ENCODE measurements at places on chromosomes 1 and 21.
A peak's percentile ranks its signal among the peaks of the same experiment; 100 is the strongest.

GRCh38 chr1:165397944-165398343 lies 41.4 kb upstream of the LMX1A start:
- no peak for DNase-seq

DNA sequence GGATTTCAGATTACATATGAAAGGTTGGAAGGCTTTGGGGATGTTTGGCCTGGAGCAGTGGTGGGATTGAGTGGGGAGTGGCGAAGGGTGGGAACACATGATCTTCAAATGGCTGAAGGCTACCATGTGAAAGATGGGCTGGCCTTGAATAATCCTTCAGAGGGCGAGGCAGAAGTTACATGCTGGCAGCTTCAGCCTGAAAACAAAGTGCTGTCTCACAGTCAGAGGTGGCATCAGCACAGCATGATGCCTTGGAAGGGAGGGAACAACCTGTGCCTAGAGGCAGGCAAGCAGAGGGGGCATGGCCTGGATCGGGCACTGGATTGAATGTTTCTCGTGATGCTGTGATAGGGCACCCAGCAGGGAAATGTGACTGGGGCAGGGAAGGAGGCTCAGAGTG lies 130.8 kb downstream of the BEND5 start:
- no peak for DNase-seq

GRCh38 chr1:75130865-75131564 lies 3.2 kb upstream of the LHX8 start:
- no peak for DNase-seq

DNA sequence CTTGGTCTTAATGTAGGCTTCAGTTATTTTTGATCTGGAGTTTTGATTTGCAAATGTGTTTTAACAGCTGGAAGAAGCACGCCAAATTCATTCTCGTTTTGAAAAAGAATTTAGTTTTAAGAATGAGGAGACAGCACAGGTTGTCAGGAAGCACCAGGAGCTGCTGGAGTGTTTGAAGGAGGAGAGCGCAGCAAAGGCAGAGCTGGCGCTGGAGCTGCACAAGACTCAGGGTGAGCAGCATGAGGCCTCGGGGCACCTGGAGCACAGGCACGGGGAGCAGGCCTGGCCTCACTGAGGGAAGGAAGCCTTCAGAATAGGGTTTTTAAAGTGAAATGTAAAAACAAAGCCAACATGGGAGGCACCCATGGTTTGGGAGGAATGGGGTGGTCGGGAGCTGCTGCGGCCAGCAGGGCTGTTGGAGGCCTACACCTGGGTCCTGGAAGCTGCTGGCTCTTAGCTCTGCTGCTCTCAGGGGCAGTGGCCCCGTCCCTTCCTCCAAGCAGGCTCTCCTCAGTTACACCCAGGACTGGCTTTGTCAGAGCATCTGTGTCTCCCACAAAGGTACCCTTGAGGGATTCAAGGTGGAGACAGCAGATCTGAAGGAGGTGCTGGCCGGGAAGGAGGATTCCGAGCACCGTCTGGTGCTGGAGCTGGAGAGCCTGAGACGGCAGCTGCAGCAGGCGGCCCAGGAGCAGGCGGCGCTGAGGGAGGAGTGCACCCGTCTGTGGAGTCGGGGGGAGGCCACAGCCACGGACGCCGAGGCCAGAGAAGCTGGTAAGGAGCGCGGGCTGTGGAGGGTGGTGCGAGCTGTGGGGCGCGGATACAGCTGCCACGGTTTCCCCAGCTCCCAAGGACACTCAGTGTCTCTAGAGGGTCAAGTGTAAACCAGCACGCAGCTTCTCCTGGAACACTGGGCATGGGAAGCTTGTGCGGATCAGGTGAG lies 66.9 kb downstream of the PCNT start:
- no peak for DNase-seq

GRCh38 chr21:26806801-26807295 lies 38.4 kb downstream of the ADAMTS1 start:
- no peak for DNase-seq

DNA sequence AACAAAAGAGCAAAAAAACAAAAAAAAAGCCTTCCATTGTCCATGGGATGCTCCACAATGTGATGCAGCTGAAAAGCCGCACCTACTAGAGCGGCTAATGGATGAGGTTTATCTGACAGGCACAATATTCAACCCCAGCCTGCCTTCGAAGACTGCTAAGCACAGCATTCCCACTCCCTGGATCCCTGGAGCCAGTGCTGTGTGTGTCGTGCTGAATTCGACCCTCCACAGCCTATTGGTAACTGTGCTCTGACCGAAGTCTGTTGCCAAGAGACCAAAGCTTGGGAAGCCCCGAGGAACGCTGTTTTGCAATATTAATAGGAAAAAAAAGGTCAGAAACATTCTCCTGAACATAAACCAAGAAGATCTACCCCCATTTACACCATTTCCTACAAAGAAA lies 57.2 kb upstream of the PUM1 start:
- DNase-seq: no peak

DNA sequence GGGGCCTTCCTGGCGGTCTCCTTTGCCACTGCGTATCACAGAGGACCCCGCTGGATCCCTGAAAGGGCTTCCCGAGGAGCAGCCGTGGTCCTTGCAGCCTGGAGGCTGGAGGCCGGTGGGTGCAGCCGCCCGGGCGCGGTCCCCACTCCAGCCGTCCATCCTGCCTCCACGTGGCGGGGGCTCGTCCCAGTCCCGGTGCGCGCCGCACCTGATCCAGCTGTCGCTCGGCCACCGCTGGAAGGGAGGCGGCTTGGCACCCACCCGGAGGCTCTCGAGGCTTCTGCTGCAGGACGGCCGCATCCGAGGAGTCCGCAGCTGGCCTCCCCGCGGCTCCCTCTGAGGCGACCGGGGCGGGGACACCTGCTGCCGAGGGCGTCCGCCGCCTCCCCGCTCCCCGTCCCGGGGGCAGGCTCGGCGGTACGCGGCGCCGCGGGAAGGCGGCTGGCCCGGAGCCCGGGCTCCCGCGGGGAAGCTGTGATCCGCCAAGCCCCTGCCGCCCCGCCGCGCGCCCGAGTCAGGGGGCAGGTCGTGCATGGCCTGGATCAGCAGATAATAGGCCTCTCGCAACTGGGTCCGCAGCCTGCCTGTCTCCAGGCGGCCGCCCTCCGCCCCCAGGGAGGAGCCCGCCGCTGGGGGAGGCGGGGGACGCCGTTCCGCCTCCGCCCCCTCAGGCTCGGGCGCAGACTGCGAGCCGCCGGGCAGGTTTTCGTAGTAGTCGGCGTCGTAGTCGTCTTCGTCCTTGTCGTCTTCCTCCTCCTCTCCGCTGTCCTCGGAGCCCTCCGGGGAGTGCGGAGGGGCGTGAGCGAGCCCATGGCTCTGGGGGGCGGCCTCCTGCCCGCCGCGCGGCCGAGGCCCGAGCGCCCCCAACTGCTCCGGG lies at the start of gene SYDE2:
TSS of gene SYDE2 (minus strand) at position 554 of the 877 bp plus-strand sequence. CDS start at position 534, 20 bp downstream.
- peak; percentile 54 for DNase-seq

DNA sequence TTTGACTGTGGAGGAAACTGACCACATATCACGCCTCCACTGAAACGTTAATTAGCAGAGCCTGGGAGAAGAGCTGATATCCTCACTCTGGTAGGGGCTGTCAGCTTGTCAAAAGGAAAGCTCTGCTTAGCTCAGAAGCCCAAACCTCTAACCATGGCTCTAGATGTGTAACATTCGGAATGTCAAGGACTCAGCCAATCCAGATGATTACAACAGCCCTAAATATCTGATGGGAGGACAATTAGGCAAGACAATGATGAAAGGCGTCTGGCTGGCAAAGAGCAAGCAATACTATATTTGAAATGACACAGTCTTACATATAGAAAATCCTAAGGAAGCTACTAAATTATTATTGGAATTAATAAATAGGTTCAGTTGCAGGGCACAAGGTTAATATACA lies 45.7 kb upstream of the COX20 start:
- no peak for DNase-seq

GRCh38 chr21:38758501-38759214 lies 47.1 kb upstream of the ETS2 start:
- DNase-seq: no peak

DNA sequence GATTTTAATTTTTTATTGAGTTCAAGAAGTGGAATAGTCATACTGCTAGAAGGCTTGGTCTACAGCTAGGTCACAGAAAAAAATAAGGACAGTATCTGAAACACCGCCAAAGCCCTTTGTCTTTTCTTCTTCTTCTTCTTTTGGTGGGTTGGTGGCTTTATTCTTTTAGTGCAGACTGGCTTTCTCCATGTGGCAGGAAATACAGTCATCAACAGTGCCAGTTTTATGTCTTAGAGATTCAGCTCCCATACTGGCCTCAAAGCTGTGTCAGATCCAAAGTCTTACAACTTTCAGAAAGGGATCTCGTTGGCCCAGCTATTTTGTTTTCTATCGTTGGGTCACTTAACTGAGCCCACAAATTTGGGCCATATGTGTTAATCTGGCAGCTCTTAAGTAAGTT lies 58.2 kb downstream of the FNBP1L start:
- no peak for DNase-seq

GRCh38 chr21:16589006-16589898 lies 859.5 kb downstream of the USP25 start:
- DNase-seq: no peak

- DNase-seq: no peak
Observed at GRCh38 chr1:157352216-157352615, 200.1 kb downstream of the FCRL5 start.

GRCh38 chr1:172778456-172779455 lies 119.9 kb downstream of the FASLG start:
- DNase-seq: no peak

- peak; percentile 96 for DNase-seq
Observed at GRCh38 chr1:22689505-22689904, 21.1 kb upstream of the EPHB2 start.

DNA sequence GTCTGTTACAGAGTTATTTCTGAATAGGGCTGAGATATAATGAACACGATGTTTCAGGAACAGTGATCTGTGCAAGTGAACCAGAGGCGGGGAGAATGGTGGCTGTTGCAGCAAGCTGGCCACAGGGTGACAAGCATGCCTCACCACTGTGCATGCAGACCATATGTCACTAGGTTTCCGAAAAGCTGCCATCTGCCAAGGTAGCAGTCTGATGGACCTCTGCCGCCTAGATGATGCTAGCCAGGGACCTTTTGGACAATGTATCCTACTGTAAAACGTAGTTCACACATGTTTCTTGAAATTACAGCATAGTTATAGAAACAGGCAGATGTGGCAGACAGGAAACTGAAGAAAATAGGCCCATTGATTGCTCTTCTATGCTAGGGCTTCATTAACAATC lies 204.2 kb upstream of the RRP15 start:
- no peak for DNase-seq

GRCh38 chr1:10196976-10197375 lies 13.4 kb upstream of the KIF1B start:
- no peak for DNase-seq

GRCh38 chr1:54859700-54860391 lies 27.1 kb downstream of the DHCR24 start:
- no peak for DNase-seq

GRCh38 chr1:166972193-166972592 lies 3.1 kb downstream of the ILDR2 start:
- DNase-seq: no peak

- DNase-seq: no peak
Observed at GRCh38 chr1:177966199-177966598, 3.7 kb downstream of the SEC16B start.

- no peak for DNase-seq
Observed at GRCh38 chr21:34024374-34024693, 49.0 kb upstream of the MRPS6 start.

GRCh38 chr1:89608319-89608983 lies 24.5 kb upstream of the LRRC8C start:
- DNase-seq: no peak
